Parietal lobe (tissue), 2 donors: ENCODE measurements at places on chromosomes 16 and 17. TPM values are rescaled to one million over a fixed set of nuclear protein-coding genes. Genes with fewer than 3 reads are reported as not detected.

C16orf92 gene
- total RNA-seq = not detected

FAM20A gene
- total RNA-seq = 5.0 TPM

CCL16 gene
- total RNA-seq = not detected

CES3 gene
- 2.5 TPM for total RNA-seq

ACE gene
- total RNA-seq = 7.5 TPM

CLEC18B gene
- 4.4 TPM for total RNA-seq

PRKCB gene
- 81.4 TPM for total RNA-seq

AMFR gene
- 210 TPM for total RNA-seq
